Muscle of arm (tissue), 14 donors: ENCODE measurements at places on chromosomes 1 and 21.

- DNase-seq, result peak; percentile 0
Measured at GRCh38 chr1:83693427-83694126, 305.4 kb downstream of the TTLL7 start.

DNA sequence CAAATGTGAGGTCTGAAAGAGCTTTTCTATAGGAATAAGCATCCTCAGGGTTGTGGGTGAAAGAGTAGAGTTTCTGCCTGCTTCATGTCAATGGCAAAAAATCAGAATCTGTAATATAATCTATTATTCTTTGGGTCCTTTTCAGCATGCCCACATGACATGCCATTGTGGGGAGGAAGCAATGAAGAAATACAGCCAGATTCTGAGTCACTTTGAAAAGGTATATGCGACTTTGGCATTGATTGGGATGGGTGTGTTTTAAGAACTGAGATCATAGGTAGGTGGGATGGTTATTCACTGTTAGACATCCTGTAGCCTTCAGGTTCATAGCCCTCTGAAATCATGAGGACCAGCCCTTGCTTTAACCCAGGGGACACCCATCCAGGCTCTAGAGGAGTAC lies 1.8 kb downstream of the IL20 start:
- DNase-seq, result no peak

- no peak for DNase-seq
Measured at GRCh38 chr1:1775327-1776226, 2.7 kb downstream of the NADK start.

GRCh38 chr1:230836347-230836746 lies 32.0 kb downstream of the C1orf198 start:
- no peak for DNase-seq

- no peak for DNase-seq
Measured at GRCh38 chr1:79431340-79431739, 424.8 kb upstream of the ADGRL4 start.

- no peak for DNase-seq
Measured at GRCh38 chr1:206703661-206704060, 19.0 kb downstream of the MAPKAPK2 start.

GRCh38 chr1:73097917-73098316 lies 815.6 kb upstream of the NEGR1 start:
- DNase-seq, result no peak

GRCh38 chr1:64691626-64692025 lies 53.2 kb upstream of the RAVER2 start:
- DNase-seq, result no peak

DNA sequence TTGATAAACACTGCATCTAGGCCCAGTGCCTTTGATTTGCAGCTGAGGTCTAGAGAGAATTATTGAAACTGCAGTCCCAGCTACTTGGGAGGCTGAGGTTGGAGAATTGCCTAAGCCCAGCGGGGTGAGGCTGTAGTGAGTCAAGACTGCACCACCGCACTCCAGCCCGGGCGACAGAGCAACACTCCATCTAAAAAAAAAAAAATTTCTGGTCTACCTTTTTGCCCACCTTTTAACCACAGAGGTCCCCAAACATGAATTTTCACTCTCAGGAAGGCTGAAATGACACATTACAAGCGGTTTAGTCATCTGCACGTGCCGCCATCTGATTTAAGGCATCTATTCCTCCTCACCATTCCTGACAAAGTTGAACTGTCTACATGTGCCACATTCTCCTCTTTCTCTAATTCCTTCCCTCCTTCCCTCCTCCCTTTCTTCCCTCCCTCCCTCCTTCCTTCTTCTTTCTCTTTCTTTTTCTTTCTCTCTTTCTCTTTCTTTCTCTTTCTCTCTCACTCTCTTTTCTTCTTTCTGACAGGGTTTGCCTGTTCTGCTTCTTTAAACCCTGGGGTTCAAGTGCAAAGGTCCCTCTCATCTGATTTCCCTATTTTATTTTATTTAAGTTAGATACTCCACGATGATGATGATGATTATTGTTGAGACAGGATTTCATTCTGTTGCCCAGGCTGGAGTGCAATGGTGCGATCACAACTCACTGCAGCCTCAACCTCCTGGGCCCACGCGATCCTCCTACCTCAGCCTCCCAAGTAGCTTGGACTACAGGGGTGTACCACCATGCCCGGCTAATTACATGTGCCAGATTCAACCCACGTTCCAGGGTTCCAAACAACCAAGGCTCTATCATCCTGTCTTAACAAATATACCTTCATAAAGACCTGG lies 3.0 kb upstream of the SOD1 start:
- DNase-seq, result no peak

GRCh38 chr1:181353526-181353925 lies 129.8 kb upstream of the CACNA1E start:
- no peak for DNase-seq

DNA sequence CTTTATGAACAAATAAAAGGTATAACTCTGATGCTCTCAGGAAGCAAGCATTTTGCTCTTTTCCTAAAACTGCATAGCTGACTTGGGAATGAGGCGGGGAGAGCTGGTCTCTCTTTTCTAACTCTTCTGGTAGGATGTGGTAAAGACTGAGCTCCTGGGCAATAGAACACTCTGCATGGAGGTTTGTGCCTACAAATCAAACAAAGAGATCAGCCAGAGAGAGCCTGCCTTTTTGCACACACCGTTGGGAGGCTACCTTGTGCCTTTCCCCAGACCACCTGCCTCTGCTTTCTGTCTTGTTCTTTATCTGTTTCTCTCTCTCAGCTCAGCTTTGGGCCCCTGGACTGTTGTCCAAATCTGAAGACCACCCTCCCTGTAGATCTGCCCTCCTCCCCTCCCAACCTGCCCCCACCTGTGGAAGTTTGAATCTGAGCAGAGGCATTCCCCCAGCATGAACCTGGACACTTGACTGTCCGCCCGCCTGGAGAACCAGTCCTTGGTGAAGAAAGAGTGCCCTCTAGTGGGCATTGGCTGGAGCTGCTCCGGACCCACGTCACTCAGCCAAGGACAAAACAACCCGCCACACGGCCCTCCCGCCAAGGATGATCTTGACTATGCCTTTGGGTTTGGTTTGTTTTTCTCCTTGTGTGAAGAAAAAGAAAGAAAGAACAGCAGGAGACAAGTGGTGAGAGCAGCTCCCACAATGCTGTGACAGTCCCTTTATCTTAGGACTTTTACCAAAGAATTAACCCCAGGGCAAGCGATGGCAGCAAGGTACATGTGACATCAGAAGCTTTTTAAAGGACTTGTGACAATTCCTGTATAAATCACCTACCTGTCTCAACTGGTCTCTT lies 228.2 kb downstream of the PBX1 start:
- peak; percentile 84 for DNase-seq

- DNase-seq, result no peak
Measured at GRCh38 chr1:198959032-198959431, 320.2 kb downstream of the PTPRC start.

DNA sequence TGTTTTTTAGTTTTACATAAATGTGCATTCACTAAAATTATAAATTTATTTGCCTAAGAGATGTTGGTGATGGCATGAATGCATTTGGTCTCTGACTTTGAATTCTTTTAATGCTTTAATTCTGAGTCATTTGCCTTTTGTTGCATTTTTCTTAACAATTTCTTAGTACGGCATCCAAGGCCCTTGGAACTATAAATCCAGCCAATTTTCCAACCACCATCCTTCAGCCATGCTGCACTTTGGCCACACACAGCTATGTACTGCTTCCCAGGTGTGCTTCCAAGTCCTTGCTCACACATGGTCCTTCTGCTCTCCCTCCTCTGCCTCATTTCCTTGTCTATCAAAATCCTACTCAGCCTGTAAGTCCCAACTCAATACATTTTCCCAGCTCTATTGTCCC lies 161.0 kb downstream of the DHRS3 start:
- DNase-seq, result no peak

- DNase-seq, result no peak
Measured at GRCh38 chr1:169043823-169044222, 62.7 kb upstream of the ATP1B1 start.

GRCh38 chr1:63966016-63966415 lies 192.2 kb downstream of the ROR1 start:
- DNase-seq, result no peak

DNA sequence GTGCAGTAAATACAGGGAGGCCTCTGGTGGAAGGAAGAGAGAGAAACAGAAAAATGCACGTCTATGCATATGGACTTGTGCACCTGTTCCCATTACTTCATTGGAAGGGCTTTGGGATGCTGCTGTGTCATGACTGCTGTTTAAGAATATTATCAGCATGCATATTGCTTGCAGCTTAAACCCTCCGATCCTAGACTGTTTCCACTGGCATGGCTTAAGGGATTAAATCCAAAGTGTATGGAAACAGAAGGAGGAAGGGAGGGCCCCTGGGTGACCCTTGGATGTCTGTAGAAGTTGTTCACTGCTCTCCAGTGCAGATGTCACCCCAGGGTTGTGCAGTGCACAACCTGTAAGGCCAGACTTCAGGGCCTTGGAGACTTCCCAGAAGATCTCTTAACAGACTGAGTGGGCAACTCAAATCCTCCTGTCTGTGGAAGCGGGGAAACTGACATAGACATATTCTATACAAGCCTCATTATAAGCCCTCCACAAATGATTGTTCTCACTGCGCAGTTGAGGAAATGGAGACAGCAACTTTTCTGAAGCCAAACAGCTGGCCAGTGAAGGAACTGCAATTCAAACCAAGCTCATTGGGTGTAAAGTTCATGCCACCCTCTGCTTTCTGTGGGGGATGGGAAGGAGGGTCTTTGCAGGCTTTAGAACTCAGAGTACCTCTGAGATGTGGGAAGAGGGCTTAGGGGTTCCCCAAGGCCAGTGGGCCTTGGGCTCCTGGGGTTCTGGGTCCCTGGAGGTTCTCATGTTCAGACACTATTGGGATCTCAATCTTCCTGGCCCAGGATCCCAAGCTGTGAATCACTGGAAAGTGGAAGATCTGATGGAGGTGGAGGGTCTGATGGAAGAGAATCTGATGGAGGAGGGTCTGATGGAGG lies 73.8 kb downstream of the UMODL1 start:
- DNase-seq, result no peak

GRCh38 chr1:54835131-54835898 lies 34.2 kb upstream of the TTC22 start:
- no peak for DNase-seq

DNA sequence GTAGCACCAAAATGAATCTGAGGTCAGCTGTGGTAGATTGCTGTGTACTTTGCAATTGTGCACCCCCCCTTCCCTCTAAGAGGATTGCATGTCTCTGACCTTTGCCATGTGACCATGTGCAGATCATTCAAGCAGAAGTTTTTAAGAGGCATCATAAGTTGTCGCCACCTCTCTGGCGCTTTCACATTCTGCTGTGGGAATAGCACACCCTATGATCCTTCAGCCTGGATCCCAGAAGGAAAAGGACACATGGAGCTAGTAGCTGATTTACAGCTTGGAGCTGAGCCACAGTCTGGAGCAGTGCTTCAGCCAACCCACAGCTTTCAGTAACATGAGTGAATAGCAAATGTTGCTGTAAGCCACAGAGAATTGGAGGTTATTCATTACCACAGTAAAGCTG lies 158.5 kb downstream of the TSEN15 start:
- peak; percentile 29 for DNase-seq

DNA sequence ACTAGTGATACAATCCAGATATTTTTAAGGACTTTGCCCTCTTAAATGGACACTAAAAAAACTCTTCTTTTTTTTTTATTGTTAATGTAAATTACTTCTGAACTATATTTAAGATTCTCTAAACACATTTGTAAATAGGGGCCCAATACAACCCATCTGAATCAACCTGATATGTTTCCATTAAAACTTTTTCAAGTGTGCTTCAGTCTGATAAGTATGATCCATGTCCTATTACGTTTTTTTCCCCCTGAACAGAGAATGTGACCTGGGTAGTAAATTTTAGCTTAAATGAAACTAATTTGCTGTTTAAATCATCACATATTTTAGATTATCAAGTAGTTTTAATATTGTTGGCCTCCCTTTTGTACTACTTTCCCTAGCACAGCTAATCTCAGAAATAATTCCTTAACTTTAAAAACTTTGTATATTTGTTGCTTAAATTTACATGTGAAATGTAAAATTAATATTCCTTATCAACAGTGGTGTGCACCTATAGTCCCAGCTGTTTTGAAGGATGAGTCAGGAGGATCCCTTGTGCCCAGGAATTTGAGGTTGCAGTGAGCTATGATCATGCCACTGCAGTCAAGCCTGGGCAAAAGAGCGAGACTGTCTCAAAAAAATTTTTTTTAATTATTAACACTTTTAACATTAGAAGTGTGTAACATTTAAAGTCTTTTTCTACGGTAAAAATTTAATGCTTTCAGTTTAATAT lies 3.0 kb upstream of the PKN2 start:
- DNase-seq, result no peak

DNA sequence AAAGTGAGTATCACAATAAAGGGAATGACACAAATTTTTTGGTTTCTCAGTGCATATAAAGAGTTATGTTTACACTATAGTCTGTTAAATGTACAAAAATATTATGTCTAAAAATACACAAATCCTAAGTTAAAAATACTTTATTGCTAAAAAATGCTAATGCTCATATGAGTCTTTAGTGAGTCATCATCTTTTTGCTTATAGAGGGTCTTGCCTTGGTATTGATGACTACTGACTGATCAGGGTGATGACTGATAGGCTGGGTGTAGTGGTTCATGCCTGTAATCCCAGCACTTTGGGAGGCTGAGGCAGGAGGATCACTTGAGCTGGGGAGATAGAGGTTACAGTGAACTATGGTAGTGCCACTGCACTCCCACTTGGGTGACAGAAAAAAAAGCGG lies 12.9 kb upstream of the NUF2 start:
- DNase-seq, result no peak

- DNase-seq, result no peak
Measured at GRCh38 chr1:57463343-57463742, 39.5 kb upstream of the DAB1 start.

GRCh38 chr1:211932231-211932932 lies 101.8 kb upstream of the LPGAT1 start:
- no peak for DNase-seq

- DNase-seq, result no peak
Measured at GRCh38 chr1:205480349-205480985, 24.0 kb upstream of the CDK18 start.

GRCh38 chr1:222097588-222097987 lies 355.7 kb upstream of the DUSP10 start:
- no peak for DNase-seq

GRCh38 chr1:29828526-29829447 lies 592.5 kb downstream of the PTPRU start:
- DNase-seq, result no peak

- no peak for DNase-seq
Measured at GRCh38 chr1:215082532-215083382, at the start of gene KCNK2. KCNK2 (plus strand) TSS chr1:215082737; CDS start chr1:215083386, 649 bp downstream.

GRCh38 chr1:167081594-167082156 lies 8.5 kb downstream of the GPA33 start:
- DNase-seq, result no peak

- DNase-seq, result no peak
Measured at GRCh38 chr1:15696956-15697521, 12.9 kb downstream of the PLEKHM2 start.

- no peak for DNase-seq
Measured at GRCh38 chr1:153362187-153362775, 4.6 kb downstream of the S100A9 start.

DNA sequence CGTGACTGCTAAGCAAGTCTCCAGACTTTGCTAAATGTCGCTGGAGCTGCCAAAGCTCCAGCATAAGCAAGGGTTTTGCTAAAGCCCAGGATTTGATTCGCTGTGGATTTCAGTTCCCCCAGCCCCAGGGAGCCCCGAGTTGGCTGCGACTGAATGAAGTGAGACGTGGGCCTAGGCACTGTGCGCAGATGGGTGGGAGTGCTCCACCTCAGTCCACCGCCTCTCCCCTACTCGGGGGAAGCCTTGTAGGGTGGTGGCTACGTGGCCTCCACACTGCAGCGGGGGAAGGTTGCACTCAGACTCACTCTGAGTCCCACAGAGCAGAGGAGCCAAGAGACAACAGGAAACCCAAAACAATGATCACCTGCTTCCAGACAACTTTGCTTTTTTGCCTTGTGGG lies 397.8 kb upstream of the VAMP3 start:
- no peak for DNase-seq
